Stimulated activated CD4-positive, alpha-beta T cell treated with anti-CD3 and anti-CD28 coated beads, Interleukin-1b, Interleukin-23, amount 100 ng/mL, for 24 hours (primary cell): ENCODE measurements at places on chromosomes 16 and 17.

DNA sequence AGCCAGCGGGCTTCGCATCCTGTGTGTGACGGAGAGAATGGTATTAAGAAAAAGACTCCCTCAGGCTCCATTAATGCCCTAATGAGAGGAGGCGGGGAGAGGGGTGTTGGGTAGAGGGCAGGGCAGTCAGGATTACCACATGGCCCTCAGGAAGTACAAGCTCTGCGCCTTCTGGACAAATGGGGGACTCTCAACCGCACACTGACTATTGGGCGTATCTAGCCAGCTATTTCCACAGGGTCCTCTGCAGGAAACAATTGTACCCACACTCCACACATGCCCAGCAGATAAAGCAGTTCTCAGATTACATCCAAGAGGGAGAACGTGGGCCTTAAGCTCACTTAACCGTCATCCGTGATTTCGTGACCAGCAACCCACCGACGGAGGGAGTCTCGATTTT is 14.7 kb downstream of the NXN start:
- no peak for DNase-seq

DNA sequence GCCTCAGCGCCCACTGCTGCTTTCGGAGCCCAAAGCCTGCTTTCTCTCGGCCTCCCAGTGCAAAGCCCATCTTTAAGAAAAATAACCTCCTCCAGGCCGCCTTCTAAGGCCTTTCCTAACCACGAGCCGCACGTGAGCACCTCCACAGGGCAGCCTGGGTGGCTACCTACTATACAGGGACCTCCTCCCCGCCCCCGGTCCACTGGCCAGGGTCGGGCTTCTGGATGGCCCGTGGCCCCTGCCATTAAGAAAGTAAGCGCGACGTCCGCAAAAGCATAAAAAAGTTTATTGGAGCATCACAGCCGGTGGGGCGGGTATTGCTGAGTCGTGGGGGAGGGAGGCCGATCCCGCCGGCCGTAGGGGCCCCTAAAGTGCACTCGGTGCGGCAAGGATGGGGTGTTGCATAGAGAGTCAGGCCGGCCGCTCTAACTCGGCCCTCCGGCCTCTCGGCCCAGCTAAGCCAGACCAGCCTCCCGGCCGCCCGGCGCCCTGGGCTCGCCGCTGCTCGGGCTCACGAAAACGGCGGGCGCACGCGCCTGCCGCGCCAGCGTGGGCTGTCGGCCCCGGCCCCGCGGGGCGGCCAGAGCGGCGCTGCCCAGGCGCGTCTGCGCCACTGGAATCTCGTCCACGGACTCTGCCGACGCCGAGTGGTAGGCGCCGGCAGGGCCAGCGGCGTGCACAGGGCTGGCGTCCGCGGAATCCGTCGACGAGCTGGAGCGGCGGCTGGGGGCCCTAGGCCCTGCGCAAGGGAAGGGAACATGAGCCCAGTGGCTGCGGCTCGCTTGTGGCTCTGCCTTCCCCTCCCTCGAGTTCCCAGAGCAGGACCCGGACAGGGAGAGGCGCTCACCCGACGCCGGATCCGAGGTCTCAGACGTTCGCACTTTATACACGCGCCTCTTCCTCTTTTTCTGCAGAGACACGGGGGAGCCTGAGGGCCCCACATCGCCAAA is 1.1 kb upstream of the TPPP3 start:
- no peak for DNase-seq

- no peak for DNase-seq
Observed at GRCh38 chr17:14307560-14308024, 6.7 kb downstream of the HS3ST3B1 start.

GRCh38 chr17:4170639-4171280 is 27.8 kb downstream of the CYB5D2 start:
- DNase-seq = no peak

GRCh38 chr17:69358688-69359596 is 32.0 kb upstream of the ABCA5 start:
- DNase-seq = no peak

DNA sequence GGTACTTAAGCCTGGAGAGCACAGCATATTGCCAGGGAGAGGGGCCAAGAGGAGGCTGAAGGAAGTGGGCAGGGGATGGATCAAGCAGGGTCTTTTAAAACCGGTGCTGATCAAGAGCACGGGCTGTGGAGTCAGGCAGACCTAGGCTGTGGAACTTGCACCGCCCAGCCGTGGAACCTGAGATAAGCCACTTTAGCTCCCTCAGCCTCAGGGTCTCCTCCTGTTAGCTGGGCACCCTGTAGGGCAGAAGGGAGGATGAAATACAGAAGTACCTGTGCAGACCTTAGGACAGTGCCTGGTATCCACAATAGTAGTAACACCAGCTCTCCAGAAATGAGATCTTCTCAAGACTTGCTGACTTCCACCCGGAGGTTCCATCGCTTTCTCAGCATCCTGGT is 9.3 kb downstream of the ODAD4 start:
- DNase-seq = no peak

DNA sequence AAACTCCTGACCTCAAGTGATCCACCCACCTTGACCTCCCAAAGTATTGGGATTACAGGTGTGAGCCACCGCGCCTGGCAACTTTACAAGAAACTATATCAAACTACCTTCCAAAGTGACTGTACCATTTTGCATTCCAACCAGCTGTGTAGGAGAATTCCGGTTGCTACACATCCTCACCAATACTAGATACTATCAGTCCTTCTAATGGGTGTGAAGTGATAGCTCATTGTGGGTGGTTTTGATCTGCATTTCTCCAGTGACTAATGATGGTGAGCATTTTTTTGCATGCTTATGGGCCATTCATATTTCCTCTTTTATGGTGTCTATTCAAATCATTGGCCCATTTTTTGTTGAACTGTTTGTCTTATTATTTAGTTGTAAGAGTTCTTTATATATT is 37.7 kb downstream of the SCNN1B start:
- no peak for DNase-seq

DNA sequence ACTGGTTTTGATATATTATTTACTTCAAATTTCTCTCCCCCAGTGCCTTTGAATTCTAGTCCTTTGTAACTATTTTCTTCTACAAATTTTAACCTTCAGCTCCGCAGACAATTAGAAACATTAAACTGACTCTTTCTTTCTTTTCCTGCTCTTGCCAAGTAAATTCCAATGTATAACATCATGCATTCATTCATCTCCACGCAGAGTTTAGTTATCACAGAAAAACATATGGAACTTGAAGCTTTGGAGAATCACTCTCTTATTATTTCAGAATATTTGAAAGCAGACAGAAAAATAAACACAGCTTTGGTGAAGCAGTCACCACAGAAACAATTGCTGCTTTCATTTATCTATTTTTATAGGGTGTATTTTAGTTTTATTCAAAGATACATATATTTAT is 778.7 kb upstream of the CDH8 start:
- DNase-seq = no peak

- DNase-seq = no peak
Observed at GRCh38 chr17:68455901-68456338, 1.4 kb downstream of the WIPI1 start.

DNA sequence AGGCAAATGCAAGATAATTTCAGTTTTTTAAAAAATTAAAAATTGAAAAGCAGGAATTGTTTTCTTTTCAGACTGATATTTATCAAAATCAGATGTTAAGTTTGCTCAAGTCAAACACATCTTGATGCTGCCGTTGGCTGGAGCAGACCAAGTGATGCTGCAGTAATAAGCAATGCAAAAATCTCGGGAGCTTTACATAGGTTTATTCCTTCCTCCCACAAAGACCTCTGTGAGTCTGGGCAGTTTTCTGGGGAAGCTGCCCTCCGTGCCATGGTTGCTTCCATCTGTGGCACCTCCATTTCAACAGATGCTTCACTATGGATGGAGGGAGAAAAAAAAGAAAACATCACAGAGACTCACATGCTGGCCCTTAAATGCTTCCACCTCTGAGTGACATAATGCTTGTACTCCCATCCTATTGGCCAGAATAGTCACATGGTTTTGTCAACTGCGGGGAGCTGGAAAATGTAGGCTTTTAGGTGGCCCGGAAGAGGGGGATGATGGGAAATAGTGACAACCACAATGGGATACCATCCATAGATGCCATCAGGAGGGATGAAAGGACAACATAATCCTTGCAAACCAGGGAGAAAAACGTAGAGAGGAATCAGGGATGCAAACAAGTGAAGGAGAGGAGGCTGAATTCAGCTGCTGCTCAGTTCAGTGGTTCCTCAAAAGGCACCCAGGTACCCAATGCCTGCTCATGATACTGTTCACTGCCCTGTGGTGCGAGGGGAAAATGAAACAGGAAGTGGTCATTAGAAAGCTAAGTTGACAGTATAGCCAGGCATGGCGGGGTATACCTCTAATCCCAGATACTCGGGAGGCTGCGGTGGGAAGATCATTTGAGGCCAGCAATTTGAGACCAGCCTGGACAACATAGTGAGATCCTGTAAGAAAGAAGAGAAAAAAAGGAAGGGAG is 13.5 kb upstream of the ERCC4 start:
- no peak for DNase-seq

DNA sequence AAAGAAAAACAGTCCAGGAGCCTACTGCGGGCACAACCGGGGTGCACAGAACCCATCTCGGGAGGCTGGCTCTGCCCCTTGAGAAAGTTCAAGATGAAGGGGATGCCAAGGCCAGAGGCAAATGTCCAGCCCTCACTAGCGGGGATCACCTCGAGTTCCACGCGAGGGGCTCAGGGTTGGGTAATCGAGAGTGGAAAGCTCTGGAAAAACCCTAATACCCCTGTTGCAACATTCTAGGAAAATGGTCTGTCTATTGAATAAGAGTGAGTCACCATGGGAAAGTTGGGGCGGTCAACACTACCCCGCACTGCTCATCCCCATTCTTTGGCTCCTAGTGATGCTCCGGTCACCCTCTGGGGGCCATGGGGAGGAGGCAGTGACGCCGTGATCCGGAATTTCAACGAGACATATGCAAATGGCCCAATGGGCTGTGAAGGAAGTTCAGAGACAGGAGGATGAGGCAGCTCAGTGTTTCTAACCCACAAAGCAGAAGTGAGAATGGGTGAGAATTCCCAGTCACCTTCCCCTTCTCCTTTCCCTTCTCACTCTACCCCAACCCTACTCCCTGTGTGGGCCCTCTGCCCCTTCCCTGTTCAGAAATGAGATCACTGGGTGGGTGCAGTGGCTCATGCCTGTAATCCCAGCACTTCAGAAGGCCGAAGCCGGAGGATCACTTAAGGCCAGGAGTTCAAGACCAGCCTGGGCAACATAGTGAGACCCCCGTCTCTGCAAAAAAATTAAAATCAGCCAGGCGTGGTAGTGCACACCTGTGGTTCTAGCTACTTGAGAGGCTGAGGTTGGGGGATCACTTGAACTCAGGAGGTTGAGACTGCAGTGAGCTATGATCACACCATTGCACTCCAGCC is 22.4 kb downstream of the SOCS3 start:
- no peak for DNase-seq

DNA sequence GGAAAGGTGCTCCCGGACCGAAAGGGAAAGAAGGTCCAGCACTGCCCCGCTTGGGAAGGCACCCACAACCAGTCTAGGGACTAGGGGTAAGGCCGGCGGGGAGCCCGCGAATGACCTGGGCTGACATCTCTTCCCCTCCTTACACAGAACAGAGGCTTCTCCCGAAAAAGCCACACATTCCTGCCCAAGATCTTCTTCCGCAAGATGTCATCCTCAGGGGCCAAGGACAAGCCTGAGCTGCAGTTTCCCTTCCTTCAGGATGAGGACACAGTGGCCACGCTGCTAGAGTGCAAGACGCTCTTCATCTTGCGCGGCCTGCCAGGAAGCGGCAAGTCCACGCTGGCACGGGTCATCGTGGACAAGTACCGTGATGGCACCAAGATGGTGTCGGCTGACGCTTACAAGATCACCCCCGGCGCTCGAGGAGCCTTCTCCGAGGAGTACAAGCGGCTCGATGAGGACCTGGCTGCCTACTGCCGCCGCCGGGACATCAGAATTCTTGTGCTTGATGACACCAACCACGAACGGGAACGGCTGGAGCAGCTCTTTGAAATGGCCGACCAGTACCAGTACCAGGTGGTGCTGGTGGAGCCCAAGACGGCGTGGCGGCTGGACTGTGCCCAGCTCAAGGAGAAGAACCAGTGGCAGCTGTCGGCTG is 1.5 kb downstream of the CNP start:
- DNase-seq = no peak

DNA sequence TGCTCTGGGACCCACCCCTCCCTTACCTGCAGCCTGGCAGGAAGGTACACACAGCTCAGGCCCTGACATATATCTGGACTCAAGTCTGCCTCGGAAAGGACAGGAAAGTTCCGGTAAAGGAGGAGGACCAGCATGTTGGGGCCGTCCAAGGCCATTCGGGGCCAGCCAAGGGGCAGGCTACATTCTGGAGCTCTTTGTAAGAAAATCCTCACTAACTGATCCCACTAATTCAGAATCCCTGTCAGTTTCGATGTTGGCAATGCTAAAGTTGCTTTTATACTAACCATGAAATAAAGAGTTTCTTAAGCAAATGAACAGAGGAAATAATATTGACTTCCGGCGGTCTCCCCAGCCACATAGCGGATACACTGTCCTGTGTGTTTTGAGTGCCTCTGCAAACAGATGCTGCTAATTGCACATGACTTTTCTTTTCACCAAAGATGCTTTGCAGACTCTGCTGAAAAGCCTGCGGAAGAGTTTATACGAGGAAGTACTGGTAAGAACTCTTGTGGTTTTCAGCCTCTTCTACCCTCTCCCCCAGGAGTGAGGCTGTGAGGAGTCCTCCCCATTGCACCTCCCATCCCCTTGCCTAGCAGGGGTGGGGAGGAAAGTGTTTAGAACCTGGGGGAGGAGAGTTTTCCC is 54.8 kb downstream of the PLXDC1 start:
- DNase-seq = no peak

DNA sequence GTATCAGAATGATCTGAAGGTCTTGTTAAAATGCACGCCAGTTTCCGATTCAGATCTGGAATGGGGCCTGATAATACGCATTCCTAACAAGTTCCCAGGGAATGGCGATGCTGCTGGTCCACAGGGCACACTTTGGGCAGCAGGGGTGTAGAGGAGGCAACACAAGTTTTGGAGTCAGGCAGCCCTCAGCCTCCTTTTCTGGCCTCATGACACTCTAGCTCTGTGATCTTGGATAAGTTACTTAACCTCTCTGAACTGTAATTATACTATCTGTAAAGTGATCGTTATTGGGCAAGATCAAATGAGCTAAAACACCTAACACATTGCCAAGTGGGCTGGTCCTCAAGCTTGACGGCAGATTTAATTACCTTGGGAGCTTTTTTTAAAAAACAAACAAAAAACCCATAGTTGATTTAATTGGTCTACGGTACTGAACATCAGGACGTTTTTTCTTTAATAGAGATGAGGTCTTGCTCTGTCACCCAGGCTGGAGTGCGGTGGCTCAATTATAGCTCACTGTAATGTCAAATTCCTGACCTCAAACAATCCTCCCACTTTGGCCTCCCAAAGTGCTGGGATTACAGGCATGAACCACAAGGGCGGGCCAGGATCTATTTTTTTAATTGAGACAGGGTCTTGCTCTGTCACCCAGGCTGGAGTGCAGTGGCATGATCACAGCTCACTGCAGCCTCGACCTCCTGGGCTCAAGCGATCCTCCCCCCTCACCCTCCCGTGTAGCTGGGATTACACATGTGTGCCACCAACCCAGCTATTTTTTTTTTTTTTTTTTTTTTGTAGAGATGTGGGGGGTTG is 10.0 kb upstream of the MRPS23 start:
- DNase-seq = no peak

GRCh38 chr16:72042157-72042660 is 12.1 kb upstream of the HP start:
- DNase-seq = no peak

GRCh38 chr16:3610698-3611145 is 684 bp downstream of the SLX4 start:
- DNase-seq = no peak
